AG04450 (cell line): ENCODE measurements at places on chromosomes 6 and 20. TPM values are rescaled to one million over a fixed set of nuclear protein-coding genes. Genes with fewer than 3 reads are reported as not detected.

DNA sequence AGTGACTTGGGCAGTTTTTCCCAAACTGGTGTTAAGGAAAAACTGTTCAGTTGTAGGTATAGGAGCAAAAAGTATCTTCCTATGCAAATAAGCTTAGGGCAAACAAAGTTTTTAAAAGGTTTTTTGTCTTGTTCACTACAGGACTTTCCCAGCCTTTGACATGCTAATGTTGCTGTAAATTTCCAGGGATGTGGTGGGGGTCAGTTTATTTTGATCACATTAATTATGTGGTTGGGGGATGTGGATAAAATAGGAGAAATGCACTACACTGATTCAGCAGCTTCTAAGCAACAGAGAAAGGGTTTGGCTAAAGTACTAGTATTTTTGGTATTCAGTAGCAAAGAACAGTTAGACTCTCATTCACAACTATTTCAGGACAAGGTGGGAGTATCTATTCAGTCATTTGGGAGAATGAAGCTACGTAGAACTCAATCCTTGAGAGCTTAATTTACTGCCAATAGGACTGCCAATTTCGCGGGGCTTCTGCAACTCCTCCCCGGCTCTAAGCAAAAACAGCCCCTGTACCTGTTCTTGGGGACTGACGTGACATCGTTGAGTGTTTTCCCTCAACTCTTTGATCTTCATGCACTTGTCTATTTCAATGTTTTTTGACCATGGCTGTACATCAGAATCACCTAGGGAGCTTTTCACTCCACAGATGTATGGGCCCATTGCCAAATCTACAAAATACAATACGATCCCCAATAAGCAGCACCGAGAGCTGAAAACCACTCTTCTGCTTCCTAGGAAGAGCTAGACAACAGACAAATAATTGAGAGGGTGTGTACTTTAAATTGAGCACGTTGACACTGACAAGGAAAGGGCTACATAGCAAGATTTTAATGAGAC lies 94.8 kb upstream of the NHSL1 start:
- no peak for DNase-seq

- no peak for DNase-seq
Measured at GRCh38 chr6:109039795-109040194, 54.9 kb downstream of the SESN1 start.

GRCh38 chr20:37651932-37652331 lies 41.9 kb upstream of the CTNNBL1 start:
- DNase-seq = no peak

- no peak for DNase-seq
Measured at GRCh38 chr6:12009180-12009685, 2.9 kb upstream of the HIVEP1 start.

DNA sequence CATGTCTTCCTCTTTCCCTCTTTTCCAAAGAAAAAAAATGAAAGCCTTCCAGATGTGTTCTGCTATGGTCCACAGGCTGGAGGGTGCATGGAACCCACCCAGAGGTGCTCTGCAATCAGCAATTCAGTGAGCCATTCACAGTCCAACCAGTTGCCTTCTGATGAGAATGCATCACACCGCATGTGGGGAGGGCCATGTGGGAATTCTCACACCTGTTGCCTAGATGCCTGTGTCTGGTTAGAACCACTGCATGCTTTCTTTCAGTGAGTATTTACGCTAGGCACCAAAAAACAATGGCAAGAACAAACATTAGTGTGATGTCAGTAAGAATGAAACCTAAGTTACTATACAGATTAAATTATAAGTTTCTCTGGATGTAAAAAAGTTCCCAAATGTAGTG lies 311.6 kb upstream of the CDYL start:
- DNase-seq = no peak

GRCh38 chr6:16651871-16652270 lies 109.4 kb downstream of the ATXN1 start:
- no peak for DNase-seq

- peak; percentile 29 for DNase-seq
Measured at GRCh38 chr6:130372786-130373185, 7.0 kb downstream of the TMEM200A start.

DNA sequence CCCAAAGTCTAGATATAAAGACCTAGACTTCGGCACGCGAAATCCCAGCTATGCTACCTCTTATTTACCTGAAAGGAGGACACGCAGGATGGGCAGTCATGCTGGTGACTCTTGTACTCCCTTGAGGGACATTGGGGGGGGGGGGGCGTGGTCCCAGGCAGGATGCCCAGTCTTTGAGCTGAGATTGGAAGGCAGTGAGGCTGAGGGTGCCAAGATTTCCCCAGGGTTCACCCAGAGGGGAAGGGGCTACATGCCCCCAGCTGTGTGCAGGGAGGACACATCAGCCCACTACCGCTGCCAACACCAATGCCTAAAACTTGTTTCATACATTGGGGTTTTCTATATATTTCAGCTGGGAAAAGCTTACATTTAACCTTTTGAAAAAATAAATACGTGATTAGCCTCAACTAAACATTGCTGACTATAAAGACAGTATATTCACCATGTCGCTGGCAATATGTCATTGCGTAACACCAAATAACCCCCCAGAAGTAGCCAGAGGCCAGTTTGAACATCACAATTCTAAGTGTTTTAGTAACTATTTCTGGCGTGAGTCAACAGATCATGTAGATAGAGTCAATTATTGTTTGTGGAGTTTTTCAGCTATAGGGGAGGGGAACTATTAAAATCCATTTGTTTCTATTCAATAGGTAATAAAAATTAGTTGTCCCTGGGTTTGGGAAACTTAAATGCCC lies 21.6 kb downstream of the MGME1 start:
- no peak for DNase-seq

- no peak for DNase-seq
Measured at GRCh38 chr6:109024784-109025183, 69.9 kb downstream of the SESN1 start.

DNA sequence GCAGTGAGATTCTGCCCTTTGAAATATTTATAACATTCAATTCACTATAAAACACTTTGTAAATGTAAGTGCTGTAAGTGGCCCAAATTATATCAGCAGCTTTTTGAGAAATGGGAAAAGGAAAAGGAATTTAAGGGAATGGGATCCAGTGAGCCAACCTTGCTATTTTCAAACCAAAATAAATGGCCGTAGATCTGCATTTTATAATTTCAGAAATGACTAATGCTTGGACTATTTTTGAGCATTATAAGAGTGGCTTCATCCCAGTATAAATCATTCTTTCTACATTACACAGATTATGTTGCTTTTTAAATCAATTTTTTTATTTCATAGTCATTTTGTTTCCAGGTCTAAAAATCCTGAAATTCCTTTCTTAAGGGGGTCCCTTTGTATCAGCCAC lies 49.2 kb downstream of the ANKRD6 start:
- DNase-seq = no peak

- DNase-seq = no peak
Measured at GRCh38 chr6:113873043-113873667, 16.0 kb downstream of the MARCKS start.

DNA sequence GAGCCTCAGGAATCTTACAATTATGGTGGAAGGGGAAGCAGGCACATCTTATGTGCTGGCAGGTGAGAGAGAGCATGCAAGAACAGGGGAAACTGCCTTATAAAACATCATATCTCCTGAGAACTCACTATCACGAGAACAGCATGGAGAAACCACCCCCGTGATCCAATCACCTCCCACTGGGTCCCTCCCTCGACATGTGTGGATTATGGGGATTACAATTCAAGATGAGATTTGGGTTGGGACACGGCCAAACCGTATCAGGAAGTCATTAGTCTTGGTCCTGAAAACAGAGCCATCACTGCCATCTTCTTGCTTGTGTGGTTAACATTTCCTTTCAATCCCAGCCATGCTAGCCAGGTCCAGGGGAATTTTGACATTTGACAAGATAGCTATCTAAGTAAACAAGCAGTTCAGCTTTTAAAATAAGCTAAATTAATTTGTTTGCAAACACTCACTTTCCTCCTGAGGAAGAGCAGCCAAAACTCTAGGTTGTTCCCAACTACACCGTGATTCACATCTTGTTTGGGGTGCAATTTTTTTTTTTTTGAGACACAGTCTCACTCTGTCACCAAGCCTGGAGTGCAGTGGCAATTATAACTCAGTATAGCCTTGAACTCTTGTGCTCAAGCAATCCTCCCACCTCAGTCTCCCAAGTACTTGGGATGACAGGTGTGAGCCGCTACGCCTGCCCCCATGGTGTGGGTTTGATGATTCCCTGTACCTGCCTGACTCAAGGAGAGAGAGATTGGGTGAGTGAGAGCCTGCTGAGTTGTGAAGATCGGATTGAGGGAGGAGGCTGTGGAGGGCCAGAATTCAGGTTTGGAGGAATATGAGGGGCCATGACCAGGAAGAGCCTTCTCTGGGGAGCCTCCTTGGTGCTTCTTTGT lies 13.0 kb upstream of the PPP1R14C start:
- DNase-seq = no peak

- peak; percentile 78 for DNase-seq
Measured at GRCh38 chr6:2237001-2237400, 8.4 kb downstream of the GMDS start.

DNA sequence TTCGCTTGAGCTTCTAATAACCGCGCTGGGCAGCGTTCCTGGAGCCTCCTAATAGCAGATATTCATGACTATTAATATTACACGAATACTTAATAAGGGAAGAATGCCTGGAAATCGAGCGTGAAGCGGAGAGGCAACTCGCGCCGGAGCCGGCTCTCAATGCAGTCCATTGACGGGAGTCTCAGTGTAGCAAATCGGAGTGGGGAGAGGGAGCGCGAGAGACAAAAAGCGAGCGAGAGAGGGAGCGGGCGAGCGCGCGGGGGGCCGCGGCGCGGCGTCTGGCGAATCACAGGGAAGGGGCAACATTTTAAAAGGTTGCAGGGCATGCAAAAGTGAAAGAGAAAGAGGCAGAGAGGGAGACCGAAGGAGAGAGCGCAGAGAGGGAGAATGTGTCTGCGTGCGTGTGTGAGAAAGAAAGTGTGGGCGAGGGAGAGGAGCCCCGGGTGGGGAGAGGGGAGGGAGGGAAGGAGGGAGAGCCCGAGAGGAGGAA lies 2.9 kb downstream of the TFAP2A start:
- DNase-seq = peak; percentile 33

DNA sequence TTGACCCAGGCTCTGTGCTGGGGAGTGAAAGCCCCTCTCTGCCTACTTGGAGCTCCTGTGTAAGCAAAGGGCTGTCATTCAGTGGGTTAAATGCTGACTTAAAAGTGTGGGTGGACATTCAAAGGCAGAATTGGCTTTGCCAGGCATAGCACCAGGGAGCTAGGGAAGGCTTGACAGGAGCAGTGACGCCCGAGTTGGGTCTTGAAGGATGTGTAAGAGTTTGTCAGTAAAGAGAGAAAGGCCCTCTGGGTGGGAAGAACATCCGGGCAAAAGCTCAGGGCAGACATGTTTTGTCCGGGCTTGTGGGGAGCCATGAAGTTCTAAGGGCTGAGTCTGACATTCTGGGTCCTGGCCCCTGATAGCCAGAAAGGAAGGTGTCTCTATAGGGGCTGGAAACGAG lies 27.9 kb upstream of the CHMP4B start:
- DNase-seq = no peak

DNA sequence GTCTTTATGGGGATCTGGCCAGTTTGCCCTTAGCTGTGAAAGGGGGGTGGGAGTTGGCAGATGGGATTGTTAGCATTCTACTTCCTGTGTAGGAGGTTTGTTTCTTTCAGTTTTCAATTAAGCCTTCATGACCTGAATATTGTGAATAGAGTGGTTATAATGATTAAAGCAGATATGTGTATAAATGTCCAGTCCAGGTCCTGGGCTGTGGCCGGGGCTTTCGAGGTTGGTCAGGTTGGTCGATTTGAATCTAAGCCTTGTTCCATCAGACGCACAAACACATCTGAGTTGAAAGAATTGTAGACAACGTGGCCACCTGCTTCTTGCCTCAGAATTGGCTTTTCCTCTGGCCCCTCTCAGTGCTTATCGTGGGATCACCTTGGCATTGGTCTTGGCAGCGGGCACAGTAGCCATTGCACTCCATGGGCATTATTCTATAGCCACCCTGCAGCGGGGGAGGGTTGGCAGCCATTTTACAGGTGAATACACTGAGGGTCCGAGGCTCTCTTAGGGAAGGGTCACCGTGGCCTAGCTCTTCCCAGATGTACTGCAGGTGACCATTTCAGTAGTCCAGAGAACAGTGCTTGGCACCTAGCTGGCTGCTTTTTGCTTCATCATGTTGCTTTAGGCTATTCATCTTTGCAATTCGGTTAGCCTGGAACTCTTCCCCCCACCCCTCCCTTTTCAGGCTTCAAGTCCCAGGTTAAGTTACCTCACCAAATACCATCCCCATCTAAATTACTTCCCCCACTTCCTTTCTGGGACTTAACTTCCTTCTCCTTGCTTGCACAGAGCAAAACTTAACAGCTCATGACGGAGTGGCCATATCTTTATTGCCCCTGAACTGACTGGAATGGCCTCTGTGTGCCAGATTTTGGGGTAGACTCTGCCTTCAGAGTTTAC lies 1.1 kb downstream of the RNF114 start:
- no peak for DNase-seq

DNA sequence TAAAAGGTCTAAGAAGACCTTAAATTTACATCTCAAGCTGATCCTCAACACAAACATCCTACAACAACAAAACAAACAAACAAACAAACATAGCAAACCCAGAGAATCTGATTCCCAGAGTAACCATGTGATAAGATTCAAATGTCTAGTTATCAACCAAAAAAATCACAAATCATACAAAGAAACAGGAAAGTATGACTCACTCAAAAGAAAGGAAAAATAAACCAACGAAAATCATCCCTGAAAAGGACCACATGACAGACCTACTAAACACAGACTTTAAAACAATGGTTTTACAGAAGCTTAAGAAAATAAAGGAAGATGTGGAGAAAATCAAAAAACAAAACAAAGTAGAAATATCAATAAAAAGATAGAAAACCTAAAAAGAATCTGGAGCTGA lies 18.1 kb downstream of the VNN1 start:
- no peak for DNase-seq

- DNase-seq = no peak
Measured at GRCh38 chr6:85453490-85453889, 3.6 kb downstream of the NT5E start.

The CLVS2 gene
- not detected in 2 replicates for polyA plus RNA-seq

The KIAA1755 gene
- 2.9 and 3.5 TPM in 2 replicates for polyA plus RNA-seq

The VIP gene
- polyA plus RNA-seq = not detected in 2 replicates

The CST1 gene
- polyA plus RNA-seq = not detected in 2 replicates

The RBBP8NL gene
- polyA plus RNA-seq = not detected in 2 replicates

The ARG1 gene
- polyA plus RNA-seq = not detected in 2 replicates

The RIMS1 gene
- 0.91 and 1.0 TPM in 2 replicates for polyA plus RNA-seq

The TNFRSF6B gene
- 2.5 and 5.2 TPM in 2 replicates for polyA plus RNA-seq

The MRAP2 gene
- polyA plus RNA-seq = not detected in 2 replicates

The STMND1 gene
- polyA plus RNA-seq = not detected in 2 replicates

The EFCAB8 gene
- not detected in 2 replicates for polyA plus RNA-seq

The AIG1 gene
- polyA plus RNA-seq = 53.2 and 65.1 TPM in 2 replicates

The PAX1 gene
- not detected in 2 replicates for polyA plus RNA-seq
